ENCODE measurements at places on chromosomes 13 and 19. TPM values are rescaled to one million over a fixed set of nuclear protein-coding genes. Genes with fewer than 3 reads are reported as not detected.

- DNase-seq, result no peak
- no peaks in the 10 kb centered on the region for H3K27me3 ChIP-seq
- H3K27ac ChIP-seq, result no peak overlapping the region
- no peaks in the 10 kb centered on the region for H3K4me1 ChIP-seq
Measured at GRCh38 chr13:33146843-33147611, 130.8 kb downstream of the KL start.

- H3K27me3 ChIP-seq, result no peaks in the 10 kb centered on the region
- peaks cover 5% of the 10 kb centered on the region for H3K4me1 ChIP-seq
- no peak overlapping the region for H3K4me3 ChIP-seq
- no peak overlapping the region for H3K27ac ChIP-seq
Measured at GRCh38 chr19:18074192-18074591, 12.5 kb downstream of the IL12RB1 start.

GRCh38 chr13:43664700-43665191, 122.0 kb downstream of the ENOX1 start:
- H3K4me1 ChIP-seq, result peaks cover 5% of the 10 kb centered on the region
- peak overlapping the region; percentile 13 for H3K4me3 ChIP-seq
- no peaks in the 10 kb centered on the region for H3K27me3 ChIP-seq
- H3K27ac ChIP-seq, result no peak overlapping the region
- no peaks in the 10 kb centered on the region for H3K36me3 ChIP-seq

GRCh38 chr13:73278186-73278585, 219.4 kb downstream of the KLF5 start:
- H3K27ac ChIP-seq, result no peak overlapping the region
- H3K4me1 ChIP-seq, result no peaks in the 10 kb centered on the region
- H3K36me3 ChIP-seq, result no peaks in the 10 kb centered on the region
- no peak overlapping the region for H3K4me3 ChIP-seq
- no peaks in the 10 kb centered on the region for H3K27me3 ChIP-seq

DNA sequence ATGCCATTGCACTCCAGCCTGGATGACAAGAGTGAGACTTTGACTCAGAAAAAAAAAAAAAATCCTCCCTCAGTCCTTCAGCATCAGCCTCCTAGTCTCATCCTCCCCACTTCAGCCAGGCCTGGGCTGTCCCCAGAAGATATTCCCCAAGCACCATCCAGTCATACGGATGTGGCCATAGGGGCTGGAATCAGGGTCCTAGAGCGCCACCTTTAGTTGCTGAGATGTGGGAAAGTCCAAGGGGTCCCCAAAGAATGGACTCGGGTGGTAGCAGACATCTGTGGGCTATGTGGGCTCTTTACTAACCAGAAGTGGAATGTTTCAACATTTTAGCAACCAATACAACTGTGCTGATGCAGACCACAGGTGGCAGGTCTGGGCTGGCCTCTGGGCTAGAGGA, 3.1 kb upstream of the TYROBP start:
- H3K4me1 ChIP-seq, result no peaks in the 10 kb centered on the region
- no peaks in the 10 kb centered on the region for H3K27me3 ChIP-seq
- H3K4me3 ChIP-seq, result no peak overlapping the region
- H3K36me3 ChIP-seq, result no peaks in the 10 kb centered on the region
- no peak overlapping the region for H3K27ac ChIP-seq
- DNase-seq, result no peak

- DNase-seq, result no peak
- H3K27ac ChIP-seq, result no peak overlapping the region
- no peaks in the 10 kb centered on the region for H3K27me3 ChIP-seq
- no peaks in the 10 kb centered on the region for H3K36me3 ChIP-seq
- no peaks in the 10 kb centered on the region for H3K4me1 ChIP-seq
Measured at GRCh38 chr13:67186995-67187569, 43.1 kb downstream of the PCDH9 start.

DNA sequence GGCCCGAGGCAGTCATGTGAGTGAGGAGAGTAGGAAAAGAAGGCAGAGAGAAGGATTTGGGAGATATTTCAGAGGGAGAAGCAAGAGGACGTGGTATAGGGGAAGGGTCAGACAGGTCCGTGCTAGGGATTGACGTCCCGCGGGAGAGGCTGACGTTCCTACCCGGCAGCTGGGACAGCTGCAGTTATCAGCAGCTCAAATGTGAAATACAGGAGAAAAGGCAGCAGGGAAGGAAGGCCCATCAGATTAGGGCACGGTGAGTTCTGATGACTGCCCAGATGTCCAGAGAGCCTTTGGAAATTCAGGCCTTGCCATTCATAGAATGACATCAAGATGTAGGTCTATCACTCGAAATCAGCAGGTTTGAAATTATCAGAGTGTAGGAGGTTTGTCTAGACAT, 88.4 kb downstream of the IRS2 start:
- no peaks in the 10 kb centered on the region for H3K4me1 ChIP-seq
- no peak overlapping the region for H3K4me3 ChIP-seq
- no peaks in the 10 kb centered on the region for H3K27me3 ChIP-seq

DNA sequence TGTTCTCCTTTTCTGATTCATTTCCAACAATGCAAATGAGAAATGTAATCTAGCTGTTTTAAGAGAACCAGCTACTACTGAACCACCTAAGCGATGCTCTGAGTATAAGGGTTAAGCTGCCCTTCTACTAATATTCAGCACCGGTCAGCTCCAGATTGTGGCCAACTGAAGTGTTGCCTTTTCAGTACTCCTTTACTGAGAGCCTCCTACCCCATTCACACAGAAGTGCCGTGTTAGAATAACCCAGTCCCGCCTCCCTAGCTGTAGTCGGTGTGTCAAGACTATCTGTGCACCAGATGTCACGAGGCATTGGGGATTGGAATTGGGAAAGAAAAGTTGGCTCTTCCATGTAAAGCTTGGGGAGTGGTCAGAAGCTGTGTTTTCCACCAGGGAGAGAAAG, 45.4 kb downstream of the FAM124A start:
- no peak overlapping the region for H3K27ac ChIP-seq
- no peaks in the 10 kb centered on the region for H3K4me1 ChIP-seq
- H3K36me3 ChIP-seq, result no peaks in the 10 kb centered on the region
- no peak for DNase-seq
- H3K4me3 ChIP-seq, result no peak overlapping the region

DNA sequence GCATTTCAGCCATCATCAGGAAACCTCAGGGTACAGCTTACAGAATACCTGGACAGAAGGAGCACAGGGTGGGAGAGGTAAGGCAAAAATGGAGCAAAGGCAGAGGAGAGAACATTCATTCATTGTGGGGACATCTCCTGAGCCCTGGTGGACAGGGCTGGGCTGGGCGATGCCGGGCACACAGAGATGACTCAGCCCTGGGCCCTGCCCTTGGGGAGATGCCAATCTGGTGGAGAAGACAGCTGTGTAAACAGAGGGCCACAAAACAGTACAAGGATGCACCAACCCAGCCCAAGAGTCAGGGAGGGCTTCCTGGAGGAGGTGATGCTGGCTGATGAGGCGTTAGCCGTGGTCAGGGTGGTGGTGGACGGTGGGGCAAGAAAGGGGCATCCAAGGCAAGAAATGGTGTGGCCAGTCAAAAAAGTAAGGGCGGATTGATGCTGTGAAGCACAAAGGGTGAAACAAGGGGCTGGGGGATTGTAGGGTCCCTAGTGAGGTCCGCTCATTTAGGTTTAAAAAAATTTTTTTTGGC, 3.6 kb upstream of the HAS1 start:
- no peak overlapping the region for H3K27ac ChIP-seq
- no peak overlapping the region for H3K4me3 ChIP-seq
- H3K27me3 ChIP-seq, result no peaks in the 10 kb centered on the region
- no peaks in the 10 kb centered on the region for H3K36me3 ChIP-seq

DNA sequence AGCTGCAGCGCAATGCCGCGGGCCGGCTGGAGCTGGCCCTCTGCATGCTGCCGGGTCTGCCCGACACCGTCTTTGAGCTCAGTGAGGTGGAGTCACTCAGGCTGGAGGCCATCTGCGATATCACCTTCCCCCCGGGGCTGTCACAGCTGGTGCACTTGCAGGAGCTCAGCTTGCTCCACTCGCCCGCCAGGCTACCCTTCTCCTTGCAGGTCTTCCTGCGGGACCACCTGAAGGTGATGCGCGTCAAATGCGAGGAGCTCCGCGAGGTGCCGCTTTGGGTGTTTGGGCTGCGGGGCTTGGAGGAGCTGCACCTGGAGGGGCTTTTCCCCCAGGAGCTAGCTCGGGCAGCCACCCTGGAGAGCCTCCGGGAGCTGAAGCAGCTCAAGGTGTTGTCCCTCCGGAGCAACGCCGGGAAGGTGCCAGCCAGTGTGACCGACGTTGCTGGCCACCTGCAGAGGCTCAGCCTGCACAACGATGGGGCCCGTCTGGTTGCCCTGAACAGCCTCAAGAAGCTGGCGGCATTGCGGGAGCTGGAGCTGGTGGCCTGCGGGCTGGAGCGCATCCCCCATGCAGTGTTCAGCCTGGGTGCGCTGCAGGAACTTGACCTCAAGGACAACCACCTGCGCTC, 3.8 kb upstream of the MAP2K7 start:
- no peak overlapping the region for H3K27ac ChIP-seq
- H3K4me3 ChIP-seq, result no peak overlapping the region
- H3K27me3 ChIP-seq, result no peaks in the 10 kb centered on the region
- H3K4me1 ChIP-seq, result peaks cover 16% of the 10 kb centered on the region

GRCh38 chr13:60986301-60986700, 429.3 kb downstream of the PCDH20 start:
- no peaks in the 10 kb centered on the region for H3K36me3 ChIP-seq
- H3K27me3 ChIP-seq, result no peaks in the 10 kb centered on the region
- H3K4me3 ChIP-seq, result no peak overlapping the region

DNA sequence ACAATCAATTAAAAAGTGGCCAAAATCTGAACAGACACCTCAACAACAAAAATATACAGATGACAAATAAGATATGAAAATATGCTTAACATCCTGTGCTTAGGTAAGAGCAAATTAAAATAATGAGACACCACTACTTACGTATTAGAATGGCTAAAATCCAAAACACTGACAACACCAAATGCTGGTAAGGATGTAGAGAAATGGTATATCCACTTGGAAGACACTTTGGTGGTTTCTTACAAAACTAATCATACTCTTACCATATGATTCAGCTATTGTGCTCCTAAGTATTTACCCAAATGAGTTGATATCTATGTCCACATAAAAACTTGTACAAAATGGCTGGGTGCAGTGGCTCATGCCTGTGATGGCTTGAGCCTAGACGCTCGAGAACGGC, 51.7 kb upstream of the ZNF599 start:
- H3K36me3 ChIP-seq, result peaks cover 7% of the 10 kb centered on the region
- H3K4me3 ChIP-seq, result no peak overlapping the region
- no peaks in the 10 kb centered on the region for H3K27me3 ChIP-seq
- no peaks in the 10 kb centered on the region for H3K4me1 ChIP-seq
- DNase-seq, result no peak

DNA sequence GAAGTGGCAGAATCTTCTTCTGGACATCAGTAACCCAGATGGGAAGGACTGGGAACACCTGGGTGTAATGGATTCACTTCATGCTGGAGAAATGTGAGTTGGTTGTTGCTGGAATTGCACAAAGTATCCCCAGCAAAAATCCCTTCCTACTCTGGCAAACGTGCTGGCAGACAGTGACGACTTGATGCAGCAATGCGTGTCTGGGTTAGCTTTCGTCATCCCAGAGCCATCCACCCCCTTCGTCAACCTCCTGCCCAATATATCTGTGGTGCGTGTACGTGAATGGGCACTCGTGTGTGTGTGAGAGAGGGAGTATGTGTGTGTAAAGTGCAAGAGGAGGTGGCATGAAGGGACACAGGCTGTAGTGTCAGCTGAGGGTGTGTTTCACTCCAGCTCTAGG, 70.9 kb downstream of the TM9SF2 start:
- no peaks in the 10 kb centered on the region for H3K4me1 ChIP-seq
- no peak for DNase-seq
- H3K27ac ChIP-seq, result no peak overlapping the region
- H3K36me3 ChIP-seq, result no peaks in the 10 kb centered on the region
- no peak overlapping the region for H3K4me3 ChIP-seq

DNA sequence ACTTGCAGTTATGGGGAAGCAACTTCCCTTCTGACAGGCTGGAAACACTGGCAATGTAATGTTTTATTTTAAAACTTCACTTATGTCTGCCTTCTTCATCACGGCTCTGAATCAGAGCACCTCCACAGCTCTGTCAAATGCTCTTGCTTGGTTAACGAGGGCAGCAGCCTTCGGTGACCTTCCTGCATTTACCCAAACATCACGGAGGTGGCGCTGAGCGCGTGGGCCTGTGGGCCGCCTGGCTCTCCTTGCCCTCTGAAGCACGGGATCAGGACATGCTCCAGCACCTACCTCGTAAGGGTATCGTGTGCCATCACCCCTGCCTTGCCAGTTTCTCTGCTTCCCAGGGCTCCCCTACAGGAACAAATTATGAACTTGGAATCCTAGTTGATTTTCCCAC, 310.0 kb downstream of the TEX29 start:
- no peak for DNase-seq
- no peaks in the 10 kb centered on the region for H3K4me1 ChIP-seq
- H3K27ac ChIP-seq, result no peak overlapping the region
- no peak overlapping the region for H3K4me3 ChIP-seq
- H3K36me3 ChIP-seq, result no peaks in the 10 kb centered on the region

DNA sequence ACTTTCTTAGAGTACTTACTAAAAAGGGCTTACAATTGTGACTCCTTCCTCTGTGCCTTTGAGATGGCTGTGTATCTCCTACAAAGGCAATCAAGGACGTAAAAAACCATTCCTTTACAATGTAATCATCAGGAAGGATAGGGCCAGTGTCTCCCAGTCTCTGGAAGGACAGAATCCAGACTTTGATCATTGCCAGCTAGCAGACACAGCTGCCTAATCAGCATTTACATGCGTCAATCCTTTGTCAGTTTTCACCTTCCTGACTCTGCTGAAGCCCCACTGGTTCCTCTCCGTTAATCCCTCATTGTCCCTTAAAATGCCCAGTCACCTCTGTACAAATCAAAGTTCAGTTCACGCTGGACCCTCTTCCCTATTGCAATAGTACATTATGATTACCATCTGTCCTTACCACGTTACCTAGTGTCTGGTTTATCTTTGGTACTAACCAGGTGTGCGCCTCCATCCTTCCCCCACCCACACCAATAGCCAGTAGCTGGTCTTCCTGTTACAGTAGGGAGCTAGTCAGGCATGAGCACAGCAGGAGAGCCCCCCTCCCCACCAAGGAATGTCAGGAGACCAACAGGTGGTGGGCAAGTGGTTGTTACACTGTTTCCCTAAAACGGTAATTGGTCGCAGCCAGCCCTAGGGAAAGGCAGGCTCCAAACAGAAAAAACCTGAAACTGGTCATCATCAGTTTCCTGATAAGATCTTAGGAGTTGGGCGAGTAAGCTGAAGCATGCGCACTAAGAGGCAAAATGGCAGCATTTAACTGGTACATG, 49.7 kb downstream of the TGDS start:
- H3K4me3 ChIP-seq, result no peak overlapping the region
- no peak for DNase-seq
- H3K36me3 ChIP-seq, result no peaks in the 10 kb centered on the region
- peaks cover 13% of the 10 kb centered on the region for H3K4me1 ChIP-seq

GRCh38 chr13:20271441-20271840, 39.3 kb upstream of the GJB6 start:
- peaks cover 3% of the 10 kb centered on the region for H3K27me3 ChIP-seq
- H3K36me3 ChIP-seq, result no peaks in the 10 kb centered on the region
- H3K4me3 ChIP-seq, result no peak overlapping the region
- no peaks in the 10 kb centered on the region for H3K4me1 ChIP-seq

- H3K36me3 ChIP-seq, result peaks cover 93% of the 10 kb centered on the region
- no peak overlapping the region for H3K4me3 ChIP-seq
- no peak for DNase-seq
- no peaks in the 10 kb centered on the region for H3K4me1 ChIP-seq
- no peak overlapping the region for H3K27ac ChIP-seq
- H3K27me3 ChIP-seq, result no peaks in the 10 kb centered on the region
Measured at GRCh38 chr13:31149604-31150003, 12.1 kb downstream of the HSPH1 start.

Gene PSG2
- total RNA-seq, result 0.27 TPM

Gene RAVER1
- total RNA-seq, result 39.0 TPM

Gene SIX5
- 1.3 TPM for total RNA-seq

Gene FBL
- total RNA-seq, result 194 TPM

Gene SSC5D
- total RNA-seq, result 0.27 TPM

Gene SHISA7
- total RNA-seq, result not detected

Gene SERPINE3
- not detected for total RNA-seq

Gene C1QTNF9
- total RNA-seq, result 0.20 TPM

Gene CILP2
- total RNA-seq, result 0.42 TPM

Gene MAB21L1
- total RNA-seq, result not detected

Gene LRRC63
- total RNA-seq, result 0.20 TPM
